Kidney capillary endothelial cell (primary cell): ENCODE measurements at places on chromosomes 2 and 18.

DNA sequence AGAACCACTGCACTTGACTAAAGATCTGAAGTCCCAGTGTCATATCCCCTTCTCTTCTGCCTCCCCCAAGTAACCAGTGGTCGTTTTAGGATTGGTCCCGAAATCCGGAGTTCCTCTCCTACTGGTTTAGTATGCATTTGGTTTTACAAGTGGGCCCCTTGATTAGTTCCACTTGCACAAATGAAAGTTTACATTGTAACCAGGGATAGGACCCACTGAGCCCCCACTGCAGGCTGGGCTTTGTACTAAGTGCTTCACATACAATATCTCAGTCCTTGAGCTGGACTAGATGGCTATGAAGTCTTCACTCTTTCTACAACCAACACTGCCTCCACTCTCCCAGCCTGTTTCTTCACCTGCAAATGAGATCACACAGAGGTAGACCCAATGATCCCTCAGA is 50.4 kb downstream of the CYRIA start:
- DNase-seq, result no peak

DNA sequence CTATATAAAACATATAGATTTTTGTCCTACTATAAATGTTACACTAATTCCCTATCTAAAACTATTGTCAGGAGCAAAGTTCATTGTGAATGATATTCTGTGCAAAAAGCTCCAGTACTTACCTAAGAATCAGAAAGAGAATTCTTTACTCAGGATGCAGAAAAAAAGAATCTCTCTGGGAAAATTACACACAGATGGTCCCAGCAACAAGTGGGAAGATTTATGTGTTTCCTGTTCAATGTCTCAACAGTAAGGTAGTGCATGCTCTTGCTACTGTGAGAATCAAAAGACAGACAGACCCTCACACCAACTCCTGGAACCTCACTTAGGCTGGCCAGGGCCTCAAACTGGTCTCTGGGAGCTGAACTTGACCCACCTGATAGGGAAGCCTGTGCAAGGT is 11.2 kb upstream of the NAPG start:
- DNase-seq, result no peak

DNA sequence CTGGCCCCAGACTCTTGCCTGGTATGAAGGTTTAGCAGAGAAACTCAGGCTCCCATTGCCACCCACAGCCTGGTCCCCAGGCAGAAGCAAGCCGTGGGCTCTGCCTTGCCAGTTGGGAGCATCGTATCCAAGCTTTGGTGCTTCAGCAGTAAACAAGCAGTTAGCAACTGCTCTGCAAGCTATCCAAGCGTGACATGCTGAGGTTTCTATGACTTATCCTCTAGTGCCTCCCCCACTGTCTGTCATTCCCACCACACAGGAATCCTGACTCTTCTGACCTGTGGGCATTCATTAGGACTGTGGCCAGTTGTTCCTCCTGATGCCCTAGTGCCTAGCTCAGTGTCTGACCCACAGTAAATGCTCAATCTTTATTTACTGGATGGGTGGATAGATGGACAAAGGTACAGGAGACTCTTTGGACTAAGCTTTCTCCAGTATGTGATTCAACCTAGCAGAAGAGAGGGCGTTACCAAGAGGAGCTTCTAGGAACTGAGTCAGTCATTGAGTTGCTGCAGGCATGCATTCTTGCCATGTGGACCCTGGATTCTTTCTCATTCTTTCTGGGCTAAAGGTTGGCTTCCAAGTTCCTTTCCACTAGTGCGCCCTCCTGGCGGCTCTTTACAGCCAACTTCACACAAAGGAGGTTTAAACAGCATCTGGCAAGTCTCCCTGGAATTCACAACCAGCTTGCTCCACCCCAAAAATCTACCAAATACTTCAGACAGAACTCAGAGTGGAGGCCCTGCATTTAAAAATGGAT is 40.6 kb upstream of the MRPL19 start:
- peak; percentile 51 for DNase-seq

GRCh38 chr2:66866331-66867062 is 431.6 kb downstream of the MEIS1 start:
- DNase-seq, result no peak

DNA sequence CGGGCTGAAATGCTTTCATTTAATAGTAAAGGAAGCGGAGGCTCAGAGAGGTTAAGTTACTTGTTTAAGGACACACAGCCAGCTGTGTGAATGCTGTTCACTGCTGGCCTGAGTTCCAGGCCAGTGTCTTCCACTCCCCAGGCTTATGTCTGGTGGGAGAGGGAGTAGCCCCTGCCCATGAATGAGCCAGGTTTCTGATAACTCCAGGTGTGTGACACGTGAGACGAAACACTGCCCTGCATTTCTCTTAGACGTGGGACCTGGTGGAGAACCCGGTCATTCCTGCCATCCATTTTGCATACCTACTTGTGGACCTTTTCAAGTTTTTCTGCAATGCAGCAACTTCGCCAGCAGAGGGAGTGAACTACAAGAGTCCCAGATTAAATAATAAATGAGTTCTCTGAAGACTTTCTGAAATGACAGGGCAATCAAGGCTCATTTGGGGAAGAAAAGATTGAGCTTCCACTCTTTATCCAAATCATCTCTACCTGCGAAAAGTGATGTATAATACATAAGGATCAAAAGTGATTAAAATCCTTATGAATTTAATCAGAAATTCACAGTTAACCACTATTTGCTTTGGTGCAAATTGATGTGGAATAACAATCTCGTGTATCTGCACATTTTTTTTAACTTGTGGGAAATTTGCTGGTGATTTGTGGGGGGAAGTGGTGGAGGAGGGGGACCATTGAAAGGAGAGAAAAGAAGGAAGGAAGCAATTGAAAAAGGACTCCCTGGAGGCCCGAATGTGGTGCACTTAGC is 79.4 kb upstream of the ASB18 start:
- DNase-seq, result peak; percentile 73

DNA sequence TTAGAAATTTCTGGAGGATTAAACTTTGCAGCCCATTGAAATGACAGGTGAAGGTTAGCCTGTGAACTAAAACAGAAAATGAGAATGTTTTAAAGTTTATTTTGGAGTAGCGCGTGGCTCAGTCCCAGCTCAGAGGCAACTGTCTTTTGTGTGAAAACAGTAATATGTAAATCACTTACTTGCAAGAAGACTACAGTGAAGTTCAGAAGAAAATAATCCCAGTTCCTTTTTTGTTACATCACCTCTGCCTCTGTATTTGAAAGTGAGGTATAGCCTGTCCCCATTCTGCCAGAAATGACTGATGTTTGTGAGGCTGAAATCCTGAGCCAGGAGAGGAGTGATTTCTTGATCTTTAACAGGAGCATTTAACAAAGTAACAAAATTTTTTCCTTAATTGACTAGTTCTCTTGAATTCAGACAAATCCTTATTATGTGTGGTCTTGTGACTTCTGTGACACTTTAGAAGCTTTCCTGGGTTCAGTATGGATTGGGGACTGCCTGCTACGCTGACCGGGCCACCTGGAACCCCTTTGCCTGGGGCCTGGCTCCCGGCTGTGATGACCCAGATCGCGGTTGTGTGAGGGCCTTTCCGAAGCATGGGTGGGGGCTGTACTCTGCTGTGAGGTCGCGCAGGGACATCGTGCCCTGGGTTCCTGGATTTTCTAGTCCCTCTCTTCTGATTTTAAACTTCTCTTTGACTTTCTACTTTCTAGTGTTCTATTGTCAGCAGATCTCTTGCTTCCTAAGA is 24.3 kb downstream of the TRAPPC12 start:
- DNase-seq, result no peak

DNA sequence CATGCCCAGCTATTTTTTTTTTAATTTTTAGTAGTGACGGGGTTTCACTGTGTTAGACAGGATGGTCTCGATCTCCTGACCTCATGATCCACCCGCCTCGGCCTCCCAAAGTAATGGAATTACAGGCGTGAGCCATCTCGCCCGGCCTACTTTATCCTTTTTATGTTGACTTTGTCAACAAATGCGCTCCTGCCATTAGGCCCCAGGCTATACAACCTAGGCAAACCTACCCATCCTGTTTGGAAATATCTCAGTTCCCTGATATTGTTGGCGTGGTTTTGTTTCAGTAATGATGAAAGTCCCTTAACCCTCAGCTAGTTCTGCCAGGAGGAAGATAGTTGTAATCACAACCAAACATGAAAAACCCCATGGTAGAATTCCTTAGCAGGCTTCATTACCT is 249.4 kb upstream of the SOX11 start:
- DNase-seq, result no peak

DNA sequence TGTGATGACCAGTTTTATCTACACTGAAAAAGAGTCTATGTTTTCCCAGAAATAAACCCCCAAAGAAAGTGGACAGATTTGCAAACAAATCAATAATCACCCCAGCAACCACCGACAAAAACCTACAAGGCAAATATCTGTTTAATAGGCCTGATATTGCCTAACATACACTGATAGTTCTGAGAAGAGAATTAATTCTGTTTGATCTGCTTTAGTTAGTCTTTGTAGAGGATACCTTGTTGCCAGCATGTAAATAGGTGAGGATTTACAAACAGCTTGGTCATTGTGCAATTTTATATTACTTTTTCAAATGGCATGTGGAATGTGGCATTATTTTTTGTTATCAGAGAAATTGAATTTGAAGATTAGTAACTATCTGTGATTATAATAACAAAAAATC is 86.5 kb downstream of the DCC start:
- DNase-seq, result no peak

- DNase-seq, result no peak
Measured at GRCh38 chr18:58048081-58048642, 4.1 kb downstream of the NEDD4L start.

DNA sequence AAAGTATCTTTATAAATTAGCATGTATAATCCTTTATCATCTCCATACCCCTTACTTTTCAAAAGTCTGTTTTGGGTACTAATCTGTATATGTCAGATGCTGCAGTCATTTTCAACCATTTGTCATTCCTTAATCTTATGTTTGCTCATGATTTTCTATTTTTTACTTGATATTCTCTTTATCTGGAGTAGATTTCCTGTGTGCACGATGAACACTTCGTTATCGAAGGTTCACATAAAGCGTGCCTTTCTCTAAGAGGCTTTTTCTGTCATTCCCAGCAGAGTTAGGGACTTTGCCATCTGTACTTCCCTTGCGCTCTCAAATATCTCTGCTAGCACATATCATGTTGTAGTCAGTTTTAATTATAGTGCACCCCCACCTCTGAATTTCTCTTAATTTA is 123.2 kb downstream of the BIRC6 start:
- no peak for DNase-seq

DNA sequence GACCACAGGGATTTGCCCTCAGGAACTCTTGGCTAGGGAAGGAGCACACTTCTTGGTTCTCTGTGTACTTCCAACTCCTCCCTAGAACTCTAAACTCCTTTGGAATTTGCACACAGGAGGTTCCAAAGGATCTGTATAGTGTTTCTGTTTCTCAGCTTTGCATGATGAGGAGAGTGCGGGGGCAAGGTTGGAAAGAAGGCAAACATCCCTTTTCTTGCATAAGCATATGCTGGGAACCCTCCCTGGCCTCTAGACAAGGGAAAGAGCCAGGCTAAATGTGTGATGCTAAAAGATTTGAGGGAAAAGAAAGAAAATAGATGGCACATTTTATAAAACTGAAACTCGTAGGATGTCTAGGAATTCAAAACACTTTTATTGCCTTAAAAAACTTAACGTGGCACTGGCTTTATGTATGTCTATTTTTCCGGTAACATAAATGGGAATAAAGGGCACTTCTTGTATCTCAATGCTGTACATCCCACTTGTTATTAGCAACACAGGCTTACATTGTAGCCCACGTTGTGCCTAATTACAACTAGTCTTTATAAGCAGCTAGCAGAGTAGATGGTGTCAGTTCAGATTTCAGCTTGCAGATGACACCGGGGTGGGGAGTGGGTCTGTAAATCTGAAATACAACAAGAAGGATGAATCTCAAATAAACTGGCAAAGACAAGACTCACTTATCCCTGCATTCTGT is 165.8 kb downstream of the GPD2 start:
- DNase-seq, result no peak

DNA sequence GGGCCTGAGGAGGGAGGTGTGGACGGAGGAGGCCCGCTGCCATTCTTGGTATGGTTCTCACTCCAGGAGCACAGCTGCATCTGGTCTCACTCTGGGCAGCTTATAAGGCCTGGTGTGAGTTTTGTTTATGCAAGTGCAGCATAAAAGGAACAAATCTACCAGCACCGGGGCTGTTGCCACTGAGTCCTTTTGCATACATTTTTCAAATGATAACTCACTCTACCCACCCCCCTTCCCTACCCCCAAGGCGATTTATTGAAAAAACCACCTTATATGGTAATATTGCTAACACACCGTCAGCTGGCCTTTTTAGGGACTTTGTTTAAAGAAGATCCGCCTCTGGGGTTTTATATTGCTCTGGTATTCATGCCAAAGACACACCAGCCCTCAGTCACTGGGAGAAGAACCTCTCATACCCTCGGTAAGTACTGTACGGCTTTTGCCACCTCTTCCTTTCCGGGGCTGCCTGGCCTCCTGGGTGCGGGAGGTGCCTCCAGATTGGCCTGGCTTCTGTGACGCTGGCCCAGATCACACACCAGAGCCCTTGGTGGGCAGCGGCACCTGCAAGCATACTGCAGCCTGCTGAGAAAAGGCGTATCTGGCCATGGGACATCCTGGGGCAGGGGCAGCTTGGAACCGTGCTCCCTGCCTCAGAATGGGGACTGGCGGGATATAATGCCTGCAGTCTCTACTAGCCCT is at the start of gene ACTG2:
Gene ACTG2 (plus strand): TSS at position 378 of the 699 bp plus-strand sequence. CDS start 8,304 bp downstream, outside the sequence.
- no peak for DNase-seq

DNA sequence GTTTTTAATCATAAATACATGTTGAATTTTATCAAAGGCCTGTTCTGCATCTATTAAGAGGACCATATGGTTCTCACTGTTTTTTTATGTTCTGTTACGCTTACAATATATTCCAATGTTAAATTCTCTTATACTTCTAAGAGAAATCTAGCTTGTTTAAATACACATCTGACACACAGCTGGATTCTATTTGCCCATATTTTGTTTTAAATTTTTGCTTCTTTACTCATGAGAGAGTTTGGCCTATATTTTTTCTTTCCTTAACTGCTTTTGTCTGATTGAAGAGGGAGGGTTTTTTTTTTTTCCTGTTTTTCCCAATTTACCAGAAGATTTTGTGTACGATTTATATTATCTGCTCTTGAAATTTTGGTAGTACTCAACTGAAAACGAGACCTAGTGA is 34.9 kb downstream of the RNF144A start:
- DNase-seq, result no peak

GRCh38 chr2:24611631-24612030 is 120.6 kb downstream of the NCOA1 start:
- DNase-seq, result no peak

- DNase-seq, result no peak
Measured at GRCh38 chr18:23049698-23050373, 85.4 kb upstream of the CABLES1 start.
